Caki2 (cell line): ENCODE measurements at places on chromosomes 2 and 18. TPM values are rescaled to one million over a fixed set of nuclear protein-coding genes. Genes with fewer than 3 reads are reported as not detected.

Gene FSIP2
- total RNA-seq, result 0.03 TPM in 1 of 2 replicates, not detected in the other

- DNase-seq, result no peak
These were observed 37.4 kb upstream of the PPP1R1C start for GRCh38 chr2:181948227-181948626.

DNA sequence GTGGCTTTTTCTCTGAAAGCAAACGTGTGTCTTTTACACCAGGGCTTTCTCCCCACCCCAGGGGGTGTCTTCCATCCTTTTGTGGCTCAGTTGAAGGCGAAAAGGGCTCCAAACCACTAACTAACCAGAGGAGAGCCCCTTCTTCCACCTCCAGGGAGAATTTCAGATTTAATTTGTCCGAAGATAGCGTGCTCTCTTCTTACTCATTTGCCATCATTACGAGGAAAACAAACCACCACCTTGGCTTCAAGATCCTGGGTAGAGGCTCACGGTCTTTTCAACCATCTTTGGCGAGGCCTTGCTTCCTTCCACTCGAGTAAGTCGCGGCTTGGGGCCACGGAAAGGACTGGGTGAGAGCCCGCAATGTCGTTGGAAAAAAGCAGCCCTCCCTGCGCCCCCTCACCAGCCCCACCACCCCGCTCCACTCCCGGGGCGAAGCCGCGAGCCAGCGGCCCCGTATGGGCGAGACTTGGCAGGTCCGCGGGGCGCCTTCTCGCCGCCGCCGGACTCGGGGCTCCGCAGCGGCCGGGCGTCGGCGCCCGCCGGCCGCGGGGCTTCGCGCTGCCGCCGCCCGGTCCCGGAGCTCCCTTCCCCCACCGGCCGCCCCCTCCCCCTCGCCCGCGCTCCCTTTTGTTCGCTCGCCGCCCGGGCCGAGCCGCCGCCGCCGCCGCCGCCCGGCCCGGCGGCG, 1.7 kb upstream of the ZNF532 start:
- DNase-seq, result peak; percentile 38

GRCh38 chr18:23825978-23826405, 136.7 kb downstream of the LAMA3 start:
- peak; percentile 76 for DNase-seq

DNA sequence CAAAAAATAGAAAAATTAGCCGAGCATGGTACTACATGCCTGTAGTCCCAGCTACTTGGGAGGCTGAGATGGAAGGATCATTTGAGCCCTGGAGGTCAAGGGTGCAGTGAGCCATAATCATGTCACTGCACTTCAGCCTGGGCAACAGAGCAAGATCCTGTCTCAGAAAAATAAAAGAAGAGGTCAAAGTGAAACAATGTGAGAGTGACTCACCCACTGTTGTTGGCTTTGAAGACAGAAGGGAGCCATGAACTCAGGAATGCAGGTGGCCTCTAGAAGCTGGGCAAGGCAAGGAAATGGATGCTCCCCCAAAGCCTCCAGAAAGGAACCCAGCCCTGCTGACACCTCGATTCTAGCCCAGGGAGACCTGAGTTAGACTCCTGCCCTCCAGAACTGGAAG, 3.7 kb upstream of the TMEM214 start:
- peak; percentile 56 for DNase-seq

Gene KIF5C
- not detected in 2 replicates for total RNA-seq

Gene GAD1
- total RNA-seq, result 4.4 and 5.6 TPM in 2 replicates
